ENCODE measurements at places on chromosomes 5 and 9. TPM values are rescaled to one million over a fixed set of nuclear protein-coding genes. Genes with fewer than 3 reads are reported as not detected.

PCDHB5 gene
- polyA plus RNA-seq: 10.6 TPM

PCDHGA3 gene
- 3.1 TPM for polyA plus RNA-seq

NR2F1-AS1 gene
- 62.4 TPM for polyA plus RNA-seq

LVRN gene
- polyA plus RNA-seq: 1.7 TPM

DNA sequence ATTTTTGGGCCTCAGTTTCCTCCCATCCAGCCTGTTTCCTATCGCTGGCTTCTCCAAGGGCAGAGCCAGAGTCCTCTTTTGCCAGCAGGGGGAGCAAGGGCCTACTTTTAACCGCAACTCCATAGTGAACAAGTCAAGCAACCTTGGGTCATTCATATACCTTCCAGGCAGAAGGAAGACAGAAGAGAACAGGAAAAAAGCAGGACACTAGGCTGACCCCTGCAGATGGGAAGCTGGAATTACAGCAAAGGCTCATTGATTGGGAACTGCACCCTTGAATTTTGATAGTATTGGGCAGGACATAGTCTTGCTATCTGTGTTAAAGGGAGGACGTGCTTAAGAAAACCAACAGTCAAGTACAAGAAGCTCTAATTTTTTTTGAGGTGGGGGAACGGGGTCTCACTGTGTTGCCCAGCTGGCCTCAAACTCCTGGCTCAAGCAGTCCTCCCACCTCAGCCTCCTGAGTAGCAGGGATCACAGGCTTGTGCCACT lies 30.1 kb downstream of the QRFP start:
- DNase-seq: peak; percentile 49

DNA sequence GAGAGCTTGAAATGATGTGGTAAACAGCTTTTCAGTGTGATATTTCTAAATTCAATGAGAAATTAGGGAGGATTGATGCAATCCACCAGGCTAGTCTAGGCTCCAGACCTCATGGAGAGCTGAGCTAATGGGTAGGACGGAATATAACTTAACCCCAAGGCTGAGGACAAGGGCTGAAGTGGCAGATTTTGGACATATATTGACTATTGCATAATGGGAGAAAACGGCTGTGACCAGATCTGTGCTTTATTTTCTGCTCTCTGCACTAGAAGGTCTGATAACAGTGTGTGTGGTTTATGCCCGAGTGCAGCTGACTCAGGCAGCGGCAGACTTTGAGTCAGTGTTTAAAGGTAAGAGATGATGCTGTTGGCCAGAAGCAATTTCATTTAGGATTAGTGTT lies 70.6 kb downstream of the ACTBL2 start:
- peak; percentile 93 for DNase-seq

GRCh38 chr5:39193553-39194465 lies 25.6 kb downstream of the FYB1 start:
- no peak for DNase-seq

- no peak for DNase-seq
Measured at GRCh38 chr5:112232667-112233066, 186.4 kb downstream of the EPB41L4A start.

- DNase-seq: no peak
Measured at GRCh38 chr5:56918054-56918453, 8.7 kb downstream of the SETD9 start.

GRCh38 chr5:97929383-97929782 lies 746.3 kb upstream of the RIOK2 start:
- DNase-seq: no peak

DNA sequence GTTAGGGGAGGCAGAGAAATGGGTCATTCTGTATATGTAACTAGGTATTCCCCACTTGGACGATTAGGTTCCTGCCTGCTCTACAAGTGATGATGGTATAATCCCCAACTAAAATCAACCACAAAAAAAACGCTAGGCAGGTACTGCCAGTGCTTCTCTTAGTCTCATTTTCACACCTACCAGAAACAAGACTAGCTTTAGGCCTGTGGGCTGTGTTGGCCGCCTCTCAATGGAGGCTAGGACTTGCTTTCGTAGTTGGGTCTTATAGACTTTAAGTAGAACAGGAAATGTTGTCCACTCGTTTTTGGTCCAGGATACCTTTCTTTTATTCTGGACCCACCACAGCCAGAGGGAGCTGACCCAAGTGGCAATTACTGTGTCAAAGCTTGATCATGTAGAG lies 111.8 kb downstream of the UNC13B start:
- no peak for DNase-seq

Measured in right lung (tissue), 10 donors.